ENCODE measurements at places on chromosomes 12 and 14.

- no peak for DNase-seq
Observed at GRCh38 chr12:108325018-108325358, 14.1 kb downstream of the CMKLR1 start.

- no peak for DNase-seq
Observed at GRCh38 chr12:17333287-17333686, 727.3 kb upstream of the LMO3 start.

GRCh38 chr14:26598081-26598671, 343 bp upstream of the NOVA1 start:
- no peak for DNase-seq

DNA sequence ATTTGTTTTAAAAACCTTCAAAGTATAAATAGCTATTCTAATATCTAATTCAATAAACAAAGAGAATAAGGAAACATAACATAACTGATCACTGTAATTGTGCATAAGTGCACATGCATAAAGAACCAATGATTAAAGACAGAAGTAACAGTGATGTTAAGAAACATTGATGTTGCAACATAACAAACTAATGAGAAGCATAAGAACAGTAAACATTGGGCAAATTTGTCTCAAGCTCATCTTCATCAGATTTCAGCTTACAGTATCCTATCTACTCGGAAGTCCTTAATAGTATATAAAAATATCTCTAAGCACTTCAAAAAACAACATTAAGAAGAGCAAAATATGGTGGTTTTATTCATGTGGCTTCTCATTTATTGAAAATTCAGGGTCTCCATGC, 97.6 kb downstream of the GARIN6 start:
- no peak for DNase-seq

- no peak for DNase-seq
Observed at GRCh38 chr12:55063291-55063690, 43.5 kb downstream of the NEUROD4 start.

- no peak for DNase-seq
Observed at GRCh38 chr14:100263141-100263540, 24.2 kb downstream of the YY1 start.

DNA sequence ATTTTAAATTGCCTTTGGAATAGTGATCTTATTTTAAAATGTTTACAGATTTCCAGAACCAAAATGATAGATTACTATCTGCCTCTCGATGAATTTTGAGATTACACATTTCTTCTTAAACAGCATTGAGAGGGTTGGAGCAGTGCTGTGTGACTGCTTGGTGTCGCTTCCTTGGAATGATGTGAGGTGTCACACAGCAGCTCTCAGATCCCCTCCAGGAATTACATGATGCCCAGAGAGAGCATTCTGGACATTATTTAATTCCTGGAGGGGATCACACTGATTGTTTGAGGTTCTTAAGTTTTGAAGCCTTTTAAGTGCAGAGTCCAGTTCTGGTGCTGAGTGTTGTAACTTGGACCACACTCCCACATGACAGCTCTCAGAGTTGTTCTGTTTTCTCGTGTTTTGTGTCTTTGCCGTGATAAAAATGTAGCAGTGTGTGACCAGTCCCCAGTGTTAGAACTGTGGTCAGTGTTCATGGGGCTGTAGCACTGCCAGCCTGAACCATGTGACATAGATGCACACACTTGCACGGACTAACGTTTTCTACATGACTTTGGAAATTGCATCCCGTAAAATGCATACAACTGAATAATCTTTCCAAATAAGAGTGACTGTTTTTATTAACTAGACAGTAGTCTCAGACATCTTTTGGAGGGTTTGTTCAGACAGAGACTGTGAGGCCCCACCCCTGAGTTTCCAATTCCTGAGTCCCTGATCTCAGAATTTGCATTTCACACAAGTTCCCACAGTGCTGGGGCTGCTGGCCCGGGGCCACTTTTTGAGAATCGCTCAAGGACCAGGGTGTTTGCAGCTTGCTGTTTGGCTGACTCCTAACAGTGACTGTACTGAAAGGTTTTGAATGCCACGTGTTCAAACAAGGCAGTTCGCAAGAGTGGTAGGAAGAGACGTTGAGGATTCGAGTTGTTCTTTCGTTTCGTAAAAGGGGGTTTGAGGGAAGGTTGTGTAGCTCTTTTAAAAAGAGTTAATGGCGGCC, 26.0 kb downstream of the XRCC3 start:
- DNase-seq: no peak

DNA sequence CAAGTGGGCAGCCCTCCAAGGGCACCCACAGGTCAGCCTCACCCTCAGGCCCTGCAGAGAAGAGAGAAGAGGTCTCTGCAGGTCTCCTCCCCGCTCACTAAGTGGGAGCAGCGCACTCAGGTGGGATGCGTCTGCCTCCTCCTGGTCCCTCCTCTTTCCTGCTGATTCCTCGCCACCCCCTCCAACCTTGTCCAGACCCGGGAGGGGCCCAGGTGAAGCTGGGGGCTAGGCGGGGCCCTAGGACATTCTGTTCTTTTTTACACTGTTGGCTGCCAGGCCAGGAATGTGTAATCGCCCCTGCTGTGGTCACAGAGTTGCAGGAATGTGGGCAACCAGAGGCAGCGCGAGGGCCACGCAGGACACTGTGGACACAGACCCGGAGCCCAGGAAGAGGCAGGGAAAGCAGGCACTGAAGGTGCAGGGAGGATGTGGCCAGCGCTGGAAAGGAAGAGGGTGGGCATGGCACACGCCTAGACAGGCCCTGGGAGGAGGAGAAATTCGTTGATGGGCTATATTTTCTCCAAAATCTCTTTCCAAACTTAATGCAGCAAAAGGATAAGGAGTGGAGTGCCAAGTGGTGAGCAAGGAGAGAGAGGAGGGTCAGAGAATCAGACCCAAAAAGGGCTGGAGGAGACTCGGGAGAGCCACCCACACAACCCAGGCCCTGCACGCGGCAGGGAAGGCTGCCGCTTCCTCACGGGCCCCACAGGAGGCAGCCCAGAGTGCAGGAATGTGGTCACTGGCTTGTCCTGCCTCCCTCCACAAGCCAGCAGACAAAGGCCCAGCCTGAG, 911 bp upstream of the SCNN1A start:
- no peak for DNase-seq

DNA sequence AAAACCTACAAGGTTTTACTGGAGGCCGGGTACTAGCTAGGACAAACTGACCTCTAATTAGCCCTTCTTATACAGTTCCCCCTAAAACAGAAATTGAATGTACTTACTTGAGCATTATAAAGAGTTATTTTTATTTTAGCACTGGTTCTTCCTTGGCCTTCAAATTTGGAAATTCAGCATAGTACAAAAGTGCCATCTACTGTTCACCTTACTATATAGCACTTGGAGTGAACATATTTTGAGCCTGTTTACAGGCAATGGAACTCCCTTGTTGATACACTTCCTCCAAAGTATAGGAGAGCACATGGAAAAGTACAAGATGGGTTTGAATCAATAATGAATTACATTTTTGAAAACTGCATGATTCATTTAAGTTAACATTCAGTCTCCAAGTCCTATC, 3.9 kb upstream of the POC1B start:
- DNase-seq: no peak

DNA sequence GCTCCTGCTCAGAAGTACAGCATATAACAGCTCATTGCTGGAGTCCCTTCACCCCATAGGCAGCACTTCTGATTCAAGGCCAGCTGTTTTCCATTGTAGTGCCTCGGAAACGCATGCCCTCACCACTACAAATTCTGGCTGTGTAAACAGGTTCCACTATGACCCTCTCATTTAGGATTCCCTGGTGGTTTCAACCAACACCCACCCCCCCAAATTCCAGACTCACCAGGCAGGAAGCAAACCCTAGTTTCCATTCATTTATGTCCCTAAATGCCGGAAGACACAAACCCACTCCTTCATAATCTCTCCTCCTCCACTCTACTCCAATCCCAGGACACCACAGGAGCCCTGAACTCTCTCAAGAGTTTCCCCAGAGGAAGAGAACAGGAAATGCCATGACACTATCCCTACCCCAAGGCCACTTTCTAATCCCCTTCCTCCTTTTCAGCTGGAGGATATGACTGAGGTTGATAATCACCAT, 75.9 kb upstream of the TMPO start:
- no peak for DNase-seq

GRCh38 chr12:116578051-116578450, 18.9 kb downstream of the MAP1LC3B2 start:
- DNase-seq: no peak

DNA sequence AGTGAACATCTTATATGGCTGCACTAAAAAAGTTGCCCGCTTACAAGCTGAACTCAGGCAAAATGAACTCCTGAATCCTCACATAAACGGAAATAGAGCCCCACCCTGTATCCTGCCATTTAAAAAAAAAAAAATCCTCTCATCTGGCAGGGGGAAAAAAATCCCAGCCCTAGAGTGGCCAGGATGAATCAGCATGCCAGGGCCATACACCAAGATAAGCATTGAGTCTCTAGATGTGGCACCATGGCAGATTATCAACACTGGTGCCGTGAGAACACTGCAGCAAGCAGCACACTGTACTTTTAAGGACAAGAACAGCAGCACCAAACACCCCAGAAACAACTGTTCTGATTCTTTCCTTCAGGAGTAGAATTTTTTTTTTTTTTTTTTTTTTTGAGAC, 65.5 kb downstream of the RASSF3 start:
- DNase-seq: no peak

GRCh38 chr14:102686196-102686801, 91.0 kb upstream of the TRAF3 start:
- no peak for DNase-seq

DNA sequence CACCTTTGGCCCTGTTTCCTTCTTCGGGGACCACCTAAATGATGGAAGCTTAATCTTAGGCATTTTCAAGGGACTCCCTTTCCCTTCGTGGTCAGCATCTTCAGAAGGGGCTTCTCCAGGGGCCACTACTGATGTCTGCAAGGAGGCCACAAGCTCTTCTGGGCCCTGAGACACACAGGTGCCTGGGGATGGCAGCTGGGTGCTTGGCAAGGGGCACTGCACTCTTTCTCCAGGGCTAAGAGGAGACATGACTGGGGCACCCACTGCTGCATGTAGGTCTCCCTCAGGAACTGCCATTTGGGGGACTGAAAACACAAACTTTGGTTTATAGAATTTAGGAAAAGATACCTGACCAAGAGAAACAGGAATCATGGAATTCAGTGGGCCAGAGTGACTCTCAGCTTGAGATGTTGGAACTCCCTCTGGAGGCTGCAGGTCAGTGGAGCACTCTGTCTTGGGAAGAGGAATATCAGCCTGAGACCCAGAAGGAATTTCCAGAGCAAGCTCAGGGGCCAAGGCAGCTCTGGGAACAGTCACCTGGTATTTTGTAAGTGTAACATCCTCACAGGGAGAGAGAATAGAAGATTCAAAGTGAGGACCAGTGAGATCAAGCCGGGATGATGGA, 16.0 kb downstream of the PLD4 start:
- no peak for DNase-seq

GRCh38 chr14:93702946-93703345, 85.3 kb downstream of the PRIMA1 start:
- no peak for DNase-seq

DNA sequence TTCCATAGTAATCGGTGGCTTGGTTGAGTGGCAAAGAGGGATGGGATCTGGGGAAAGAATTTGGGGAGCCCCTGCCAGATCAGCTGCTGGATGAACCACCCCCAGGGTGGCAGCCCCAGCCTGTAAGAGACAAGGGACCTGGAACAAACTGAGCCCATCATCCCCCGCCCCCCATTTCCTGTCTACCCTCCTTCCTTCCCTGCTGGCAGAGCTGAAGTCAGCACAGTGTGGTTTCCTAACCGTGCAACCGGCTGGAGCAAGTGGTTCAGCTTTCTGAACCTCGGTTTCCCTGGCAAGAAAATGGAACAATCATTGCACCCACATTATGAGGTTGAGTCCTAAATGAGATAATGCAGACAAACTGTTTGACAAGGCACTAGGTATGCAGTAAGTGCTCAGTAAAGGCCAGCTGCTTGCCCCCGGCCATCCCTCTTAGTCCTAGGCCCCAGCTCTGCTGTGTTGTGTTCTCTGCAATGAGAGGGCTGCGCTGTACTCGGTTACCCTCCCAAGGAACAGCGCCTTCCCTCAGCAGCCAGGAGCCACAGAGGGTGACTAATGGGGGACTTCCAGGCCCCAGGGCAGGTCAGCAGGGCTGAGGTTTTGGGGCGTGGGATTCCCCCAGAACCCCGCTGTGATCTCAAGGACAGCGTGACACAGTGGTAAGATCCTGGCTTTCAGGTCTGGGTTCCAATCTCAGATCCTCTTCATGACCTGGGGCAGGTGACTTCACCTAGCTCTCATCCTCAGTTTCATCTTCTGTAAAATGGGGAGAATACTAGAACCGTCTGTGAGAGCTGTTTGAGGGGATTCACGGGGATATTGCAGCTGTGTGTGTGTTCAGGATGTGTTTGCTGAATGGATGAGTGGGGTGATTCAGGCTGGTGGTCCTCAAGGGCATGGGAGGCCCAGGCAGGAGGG, 16.5 kb downstream of the SELPLG start:
- peak; percentile 48 for DNase-seq

GRCh38 chr14:72444701-72445100, 449.2 kb downstream of the DPF3 start:
- no peak for DNase-seq

DNA sequence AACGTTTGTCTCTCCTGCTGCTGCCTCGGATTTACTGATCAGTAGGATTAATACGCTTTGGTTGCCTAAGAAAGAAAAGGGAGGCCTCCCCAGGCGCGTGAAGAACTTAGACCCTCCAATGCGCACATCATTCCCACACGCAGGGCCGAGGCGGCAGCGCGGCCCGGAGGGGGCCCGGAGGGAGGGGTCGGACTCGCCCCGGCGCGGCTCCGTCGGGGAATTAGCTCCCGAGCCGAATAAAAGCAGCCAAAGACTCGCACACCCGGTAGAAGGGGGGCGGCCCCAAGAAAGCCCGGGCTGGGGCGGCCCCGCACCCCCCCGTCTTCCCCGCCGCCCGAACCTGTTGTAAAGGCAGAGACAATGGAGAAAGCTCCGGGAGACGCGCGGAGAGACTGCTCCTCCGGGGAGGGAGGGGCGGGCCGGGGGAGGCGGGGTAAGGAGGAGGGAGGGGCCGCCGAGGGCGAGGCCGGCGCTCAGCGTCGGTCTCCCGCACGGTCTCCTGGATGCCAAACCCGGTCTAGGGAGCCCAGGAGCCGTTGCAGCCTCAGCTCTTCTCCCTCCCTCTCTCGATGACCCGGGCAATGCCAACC, at the start of gene NELL2:
TSS of gene NELL2 (minus strand) at position 362 of the 590 bp plus-strand sequence. CDS start 446 bp downstream, outside the sequence.
- DNase-seq: peak; percentile 27

All from stimulated activated CD8-positive, alpha-beta memory T cell treated with anti-CD3 and anti-CD28 coated beads, Interleukin-4, amount 100 ng/mL, for 4 hours (primary cell).